Left colon (tissue), 2 donors: ENCODE measurements at places on chromosomes 6 and 20.

- no peak for DNase-seq
These were observed 30.9 kb upstream of the TGM6 start for GRCh38 chr20:2349801-2350200.

GRCh38 chr6:26311012-26311384 lies 54.0 kb upstream of the BTN3A2 start:
- no peak for DNase-seq

GRCh38 chr20:6702144-6702543 lies 65.3 kb upstream of the BMP2 start:
- no peak for DNase-seq

GRCh38 chr20:33472868-33473435 lies 16.9 kb upstream of the CBFA2T2 start:
- DNase-seq = no peak

DNA sequence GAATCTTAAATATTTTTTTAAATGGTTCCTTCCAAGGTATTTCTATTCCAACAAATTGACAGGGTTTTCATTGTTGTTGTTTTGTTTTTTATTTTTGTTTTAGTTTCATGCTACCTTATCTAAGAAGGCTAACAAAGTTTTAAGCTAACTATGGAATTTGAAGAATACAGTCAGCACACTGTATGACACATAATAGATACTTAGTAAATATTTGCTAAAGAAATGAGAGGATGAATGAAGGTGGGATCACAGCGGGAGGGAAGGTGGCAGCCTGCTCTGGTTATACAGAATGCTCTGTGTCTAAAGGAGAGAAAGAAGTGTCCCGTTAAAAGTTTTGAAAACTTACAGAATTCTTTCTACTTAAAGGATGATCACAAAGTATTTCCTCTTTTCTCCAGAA lies 43.7 kb upstream of the DST start:
- no peak for DNase-seq

DNA sequence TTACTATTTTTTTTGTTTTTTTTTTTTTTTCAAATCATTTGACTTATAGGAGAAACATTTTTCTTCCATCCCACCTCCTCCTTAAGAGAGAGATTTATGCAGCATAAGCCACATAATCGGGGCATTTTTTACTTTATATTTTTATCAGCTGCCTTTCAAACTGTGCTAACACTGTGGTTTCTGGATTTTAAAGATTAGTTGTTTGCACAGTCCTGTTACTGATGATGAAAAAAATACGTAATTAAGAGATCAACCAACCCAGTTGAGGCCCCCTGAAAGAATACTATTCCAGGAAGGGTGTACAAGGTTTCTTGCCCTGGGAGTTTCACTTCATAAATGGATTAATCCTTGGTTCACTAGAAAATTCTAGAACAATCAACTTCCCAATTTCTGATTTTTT lies 68.3 kb downstream of the MMS22L start:
- no peak for DNase-seq

DNA sequence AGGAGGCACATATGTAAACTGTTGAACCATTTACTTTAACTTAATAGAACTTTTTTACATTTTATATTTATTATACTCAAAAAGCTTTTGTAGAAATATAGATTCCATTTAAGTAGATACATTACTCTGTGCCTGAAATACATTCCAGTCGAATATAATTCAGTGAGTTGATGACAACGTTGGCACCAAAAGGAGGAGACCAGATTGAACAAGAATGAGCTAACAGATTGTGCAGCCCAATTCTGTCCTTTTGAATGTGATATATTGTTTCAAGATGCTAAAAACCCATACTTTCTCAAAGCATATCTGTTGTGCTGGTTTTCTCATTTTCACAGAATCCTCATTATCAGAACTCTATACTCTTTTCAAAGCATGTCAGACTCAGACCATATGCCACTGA lies 147.4 kb upstream of the SIM1 start:
- DNase-seq = no peak

DNA sequence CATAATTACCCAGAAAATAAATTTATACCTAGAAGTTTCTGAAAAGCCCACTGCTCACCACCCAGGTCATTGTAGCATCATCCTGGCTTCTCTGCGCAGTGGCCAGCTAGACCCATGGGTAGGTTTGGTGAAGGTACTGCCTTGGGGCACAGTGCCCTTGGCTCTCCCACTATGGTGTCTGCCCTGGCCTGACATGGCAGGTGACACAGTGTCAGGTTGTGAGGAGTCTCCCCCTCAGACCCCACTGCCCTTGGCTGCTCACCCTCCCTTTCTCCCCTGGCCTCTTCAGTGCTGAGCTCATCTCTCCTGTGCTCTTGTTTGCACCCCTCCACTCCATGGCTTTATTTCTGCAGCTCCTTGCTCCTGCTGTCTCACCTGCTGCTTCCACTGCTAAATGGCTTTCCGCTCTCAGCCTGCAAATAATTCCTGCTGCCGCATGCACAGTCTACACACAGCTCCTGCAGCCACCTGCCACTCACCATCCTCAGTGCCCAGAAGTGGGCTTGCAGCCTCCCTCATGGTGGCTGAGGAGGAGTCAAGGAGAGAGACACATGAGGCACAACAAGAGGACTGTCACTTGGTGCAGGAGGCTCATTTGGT lies 313.4 kb upstream of the MOCS1 start:
- DNase-seq = no peak

DNA sequence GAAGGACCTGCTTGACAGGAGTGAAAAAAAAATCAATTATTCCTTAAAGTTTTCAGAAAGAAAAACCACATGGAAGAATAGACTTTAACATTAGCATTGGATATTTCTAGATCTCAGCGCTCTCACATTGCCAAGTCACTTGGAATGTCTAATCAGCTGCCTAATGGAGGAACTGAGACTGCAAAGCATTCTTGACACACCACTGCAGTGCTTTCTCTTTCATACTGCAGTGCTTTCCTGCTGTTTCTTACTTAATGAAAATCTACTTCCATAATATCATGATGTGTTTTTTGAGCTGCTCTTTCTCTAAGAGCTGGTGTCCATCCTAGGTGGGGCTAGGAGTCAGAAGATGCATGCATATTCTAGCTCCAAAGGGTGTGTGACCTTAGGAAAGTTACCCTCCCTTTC lies 20.4 kb upstream of the MCM3 start:
- DNase-seq = no peak

- DNase-seq = no peak
These were observed 92.6 kb downstream of the UTRN start for GRCh38 chr6:144377586-144378210.

- DNase-seq = no peak
These were observed 261.1 kb downstream of the THBS2 start for GRCh38 chr6:168992446-168993144.

- peak; percentile 29 for DNase-seq
These were observed 1.6 kb downstream of the SRSF6 start for GRCh38 chr20:43459022-43459942.

- DNase-seq = no peak
These were observed 938.6 kb downstream of the C6orf118 start for GRCh38 chr6:164370773-164371172.

DNA sequence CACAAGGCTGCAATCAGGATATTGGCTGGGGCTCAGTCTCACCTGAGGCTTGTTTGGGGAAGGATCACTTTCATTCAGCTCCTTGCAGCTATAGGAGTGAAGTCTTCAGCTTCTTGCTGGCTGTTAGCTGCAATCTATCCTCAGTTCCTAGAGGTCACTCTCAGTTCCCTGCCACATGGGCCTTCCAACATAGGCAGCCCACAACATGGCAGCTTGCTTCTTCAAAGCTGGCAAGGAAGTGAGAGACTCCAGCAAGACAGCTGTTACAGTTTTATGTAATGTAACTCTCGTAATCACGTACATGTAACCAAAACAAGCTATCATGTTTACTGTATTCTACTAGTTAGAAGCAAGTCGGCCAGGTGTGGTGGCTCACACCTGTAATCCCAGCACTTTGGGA lies 226.9 kb downstream of the CDC5L start:
- no peak for DNase-seq

- no peak for DNase-seq
These were observed 7.5 kb upstream of the HINT3 start for GRCh38 chr6:125949069-125949468.
